ENCODE measurements at places on chromosomes 6 and 20.

DNA sequence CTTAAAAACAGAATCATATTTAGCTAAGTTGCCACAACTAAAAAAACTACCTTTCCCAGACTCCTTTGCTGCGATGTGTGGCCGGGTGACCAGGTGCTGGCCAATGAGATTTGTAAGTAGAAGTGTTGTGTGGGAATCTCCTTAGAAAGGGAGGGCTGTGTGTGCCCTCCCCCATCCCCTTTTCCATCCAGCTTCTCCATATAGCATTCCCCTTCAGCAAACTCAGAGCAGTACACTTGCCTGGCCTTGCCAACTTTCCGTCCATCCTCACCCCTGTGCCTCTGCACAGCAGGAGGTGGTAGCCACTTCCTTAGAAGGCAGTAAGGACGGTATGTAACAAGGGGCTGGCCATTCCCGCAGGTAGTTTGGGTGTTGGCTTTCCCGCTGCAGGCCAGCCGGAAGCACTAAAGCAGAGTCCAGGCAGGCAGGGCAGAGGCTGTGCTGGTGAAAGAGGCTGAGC is 22.3 kb upstream of the KCNK16 start:
- no peak for DNase-seq

GRCh38 chr6:73985891-73986290 is 289.9 kb downstream of the CD109 start:
- no peak for DNase-seq

DNA sequence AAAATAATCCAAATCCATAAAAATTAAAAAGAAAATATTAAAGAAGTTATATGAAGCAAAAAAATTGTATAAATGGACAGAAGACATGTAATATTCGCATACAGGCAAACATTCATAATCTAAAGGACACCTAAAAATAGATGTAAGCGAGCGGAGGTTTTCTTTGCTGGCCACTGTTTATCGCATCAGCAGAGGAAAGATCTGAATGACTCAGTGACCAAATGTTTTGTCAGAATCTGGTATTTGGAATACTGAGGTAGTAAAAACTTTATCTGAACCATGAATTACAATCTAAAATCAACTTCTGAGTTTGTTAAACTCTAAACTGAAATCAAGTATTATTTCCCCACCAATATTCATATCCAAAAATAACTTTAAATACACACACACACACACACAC is 7.8 kb downstream of the TSPYL4 start:
- DNase-seq, result no peak

DNA sequence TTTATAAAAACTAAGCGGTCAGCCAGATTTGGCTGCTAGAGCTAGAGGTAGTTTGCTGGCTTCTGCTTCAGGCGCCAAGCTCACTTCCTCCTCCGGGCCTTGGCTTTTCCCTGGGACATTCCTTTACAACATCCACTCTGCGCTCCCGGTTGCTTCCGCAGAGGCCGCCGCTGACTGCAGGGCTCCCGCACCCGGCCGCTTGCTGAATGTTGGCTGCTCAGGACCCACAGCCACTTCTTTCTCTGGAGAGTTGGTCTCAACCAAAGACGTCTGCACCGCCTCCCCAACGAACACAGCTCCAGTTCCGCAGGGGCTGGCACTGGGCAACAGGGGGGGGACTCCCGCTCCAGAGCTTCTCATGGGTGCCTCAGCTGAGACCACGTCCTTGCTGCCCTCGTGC is 282.8 kb downstream of the TFAP2C start:
- no peak for DNase-seq

DNA sequence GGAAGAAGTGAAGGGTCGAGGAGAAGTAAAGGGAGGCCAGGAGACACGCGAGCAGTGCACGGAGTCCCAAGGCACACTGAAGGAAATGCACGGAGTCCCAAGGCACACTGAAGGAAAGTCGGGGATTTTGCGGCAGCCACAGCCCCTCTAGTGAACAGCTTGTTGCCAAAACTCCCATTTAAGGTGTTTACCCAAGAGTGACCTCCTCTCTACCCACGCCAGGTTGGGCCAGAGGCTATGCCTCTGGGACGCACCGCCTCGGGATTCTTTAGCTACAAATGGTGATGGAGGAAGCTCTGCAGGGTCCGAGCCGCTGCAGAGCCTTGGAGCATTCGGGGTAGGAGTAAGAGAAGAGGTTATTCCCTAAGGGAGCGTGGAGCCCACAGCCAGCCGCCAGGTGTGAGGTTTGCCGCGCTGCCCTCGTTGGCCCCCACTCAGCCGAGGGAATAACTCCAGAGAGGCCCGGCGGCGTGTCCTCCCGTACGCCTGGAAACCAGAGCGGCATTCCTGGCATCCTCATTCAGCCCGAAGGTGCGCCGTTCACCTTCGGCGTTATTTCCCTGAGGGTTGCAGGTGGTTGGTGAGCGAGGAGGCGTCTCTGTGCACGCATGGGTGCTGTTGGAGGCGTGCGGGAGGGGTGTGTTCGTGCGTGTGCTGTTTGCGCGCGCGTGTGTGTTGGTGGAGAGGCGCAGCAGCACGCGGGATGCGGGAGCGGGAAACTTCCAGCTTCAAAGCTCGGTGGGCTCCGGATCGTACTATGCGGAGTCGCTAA is 3.4 kb upstream of the MAFB start:
- DNase-seq, result no peak
